ENCODE measurements at places on chromosomes 4 and X.

- no peak for DNase-seq
These were observed 213.1 kb downstream of the UGT8 start for GRCh38 chr4:114811564-114812301.

DNA sequence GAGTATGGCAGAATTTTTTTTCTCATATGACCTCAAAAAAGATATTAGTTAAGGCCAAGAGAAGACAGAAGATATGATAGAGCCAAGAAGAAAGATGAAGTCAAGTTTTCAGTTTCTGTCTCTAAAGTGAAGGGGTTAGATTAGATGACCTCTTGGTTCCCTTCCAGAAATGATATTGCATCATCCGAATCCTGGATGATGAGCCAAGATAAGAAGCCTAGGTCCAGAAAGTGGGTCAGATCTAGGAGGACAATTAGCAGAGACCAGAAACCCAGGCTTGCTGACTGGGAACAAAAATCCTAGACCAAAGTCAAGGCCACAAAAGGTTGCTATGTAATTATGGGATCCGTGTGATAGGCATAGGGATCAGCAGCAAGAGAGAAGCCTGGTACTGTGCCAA is 20.2 kb downstream of the SATL1 start:
- no peak for DNase-seq

GRCh38 chrX:87516717-87517121 is 883 bp upstream of the KLHL4 start:
- no peak for DNase-seq

DNA sequence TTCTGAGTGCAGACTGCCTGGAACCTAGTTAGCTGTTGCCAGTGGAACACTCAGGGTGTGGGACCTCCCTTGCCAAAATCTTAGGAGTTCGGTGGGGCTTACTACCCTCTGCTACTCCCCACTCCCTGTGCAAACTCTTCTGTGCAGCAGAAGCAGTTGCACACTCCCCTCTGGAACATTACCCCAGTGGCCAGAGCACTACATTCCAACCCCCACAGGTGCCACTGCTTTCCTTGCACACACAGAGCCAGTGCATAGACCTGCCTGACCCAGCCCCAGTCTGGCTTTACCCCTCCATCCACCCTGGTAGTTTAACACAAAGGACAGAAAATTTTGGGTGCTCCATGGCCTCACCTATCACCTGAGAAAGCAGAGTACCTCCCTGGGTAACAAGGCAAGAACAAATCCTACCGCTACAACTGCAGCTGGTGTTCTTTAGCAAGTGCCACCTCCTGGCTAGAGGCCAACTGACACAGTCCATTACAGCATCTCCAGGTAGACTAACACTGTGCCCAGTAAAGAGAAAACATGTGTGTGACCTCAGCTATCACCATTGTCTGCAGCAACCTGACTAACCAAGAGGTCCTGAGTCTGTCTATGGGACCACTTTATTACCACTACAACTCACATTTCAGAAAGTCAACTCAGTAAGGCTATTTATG is 11.5 kb upstream of the RASSF6 start:
- DNase-seq = no peak

- no peak for DNase-seq
These were observed 222.6 kb downstream of the ENOX2 start for GRCh38 chrX:130680164-130681035.

Measured in GM06990 (cell line).